ENCODE measurements at places on chromosomes 7 and 10.

DNA sequence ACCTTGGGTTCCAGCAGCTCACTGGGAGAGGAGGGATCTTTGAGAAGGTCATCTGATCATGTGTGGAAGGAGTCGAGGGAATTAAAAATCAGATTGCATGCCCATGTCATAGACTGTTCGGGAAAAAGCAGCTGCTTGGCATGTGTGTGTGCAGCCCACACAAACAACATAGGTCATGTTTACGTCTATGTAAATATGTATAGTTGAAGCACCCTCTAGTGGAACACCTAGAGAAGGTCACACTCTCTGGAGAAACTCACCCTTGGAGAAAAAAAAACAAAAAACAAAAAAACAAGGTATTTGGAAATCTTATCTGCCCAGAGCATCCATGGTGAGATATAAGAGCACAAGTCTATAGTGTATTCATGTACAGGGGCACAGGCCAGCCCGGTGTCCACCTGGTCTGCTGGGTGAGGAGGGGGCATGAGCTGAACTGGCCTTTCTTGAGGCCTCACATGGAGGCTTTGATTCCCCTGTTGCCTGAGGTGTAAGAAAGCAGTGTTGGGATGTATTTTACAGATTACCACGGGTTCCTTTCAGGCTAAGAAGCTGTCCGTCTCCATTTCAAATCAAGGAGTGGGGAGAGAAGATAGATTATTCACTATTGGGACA, 98.0 kb downstream of the NPY start:
- DNase-seq: peak; percentile 3

DNA sequence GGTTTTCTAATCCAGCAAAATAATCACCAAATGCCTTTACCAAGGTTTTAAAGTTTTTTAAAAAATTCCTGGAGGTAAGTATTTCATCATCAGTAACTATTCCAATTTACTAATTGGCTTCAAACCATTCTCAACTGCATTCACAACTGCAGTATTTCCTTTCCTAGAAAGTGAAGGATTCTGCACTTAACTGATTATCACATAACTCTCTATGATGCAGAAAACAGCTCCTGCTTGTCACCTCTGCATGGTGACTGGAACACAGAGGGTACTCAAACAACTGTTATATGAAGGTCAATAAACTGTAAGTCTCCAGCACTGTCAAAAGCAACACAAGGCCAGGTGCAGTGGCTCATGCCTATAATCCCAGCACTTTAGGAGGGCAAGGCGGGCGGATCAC, 42.6 kb downstream of the SRPK2 start:
- DNase-seq: no peak

GRCh38 chr7:104964626-104965236, 49.3 kb upstream of the KMT2E start:
- DNase-seq: no peak

GRCh38 chr10:123621916-123622315, 44.2 kb upstream of the GPR26 start:
- no peak for DNase-seq

- DNase-seq: no peak
Measured at GRCh38 chr7:91320366-91321078, 56.3 kb downstream of the FZD1 start.

DNA sequence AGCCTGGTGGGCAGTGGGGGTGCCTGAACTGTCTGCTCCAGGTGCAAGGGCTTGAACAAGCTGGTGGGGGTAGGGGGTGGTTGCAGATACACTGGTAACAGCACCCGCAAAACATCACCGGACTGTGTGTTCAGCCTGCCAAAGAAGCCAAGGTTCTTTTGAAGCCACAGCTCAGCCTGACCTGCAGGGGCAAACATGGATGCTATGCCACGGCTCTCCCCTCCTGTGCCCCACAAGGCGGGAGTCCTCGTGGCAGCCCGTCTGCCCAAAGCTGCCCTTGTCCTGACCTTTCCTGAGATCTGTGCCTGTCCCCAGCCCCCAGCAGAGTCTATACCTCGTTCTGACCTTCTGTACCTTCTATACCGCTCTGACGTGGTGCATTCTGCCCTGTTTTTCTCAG, 285.7 kb downstream of the GLRX3 start:
- no peak for DNase-seq

GRCh38 chr10:44462338-44462914, 77.5 kb upstream of the CXCL12 start:
- no peak for DNase-seq

DNA sequence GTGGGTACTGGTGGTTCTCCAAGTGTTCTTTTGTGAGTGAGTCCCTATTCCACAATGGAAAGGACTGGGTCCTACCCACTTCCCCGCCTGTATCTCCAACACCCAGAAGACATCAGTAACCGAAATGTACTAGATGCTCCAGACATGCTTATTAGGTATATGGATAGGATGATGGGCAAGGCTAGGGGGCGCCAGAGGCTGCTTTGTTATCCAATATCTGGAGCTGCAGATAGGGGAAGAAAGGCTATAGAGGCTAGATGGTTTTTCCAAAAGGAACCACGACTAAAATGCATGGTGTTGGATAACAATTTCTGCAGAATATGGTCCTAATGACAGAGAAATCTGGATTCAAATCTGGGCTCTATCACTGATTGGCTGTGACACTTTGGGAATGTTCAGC, 56.2 kb upstream of the TM9SF3 start:
- no peak for DNase-seq

- no peak for DNase-seq
Measured at GRCh38 chr10:88657901-88658300, 6.3 kb upstream of the LIPF start.

DNA sequence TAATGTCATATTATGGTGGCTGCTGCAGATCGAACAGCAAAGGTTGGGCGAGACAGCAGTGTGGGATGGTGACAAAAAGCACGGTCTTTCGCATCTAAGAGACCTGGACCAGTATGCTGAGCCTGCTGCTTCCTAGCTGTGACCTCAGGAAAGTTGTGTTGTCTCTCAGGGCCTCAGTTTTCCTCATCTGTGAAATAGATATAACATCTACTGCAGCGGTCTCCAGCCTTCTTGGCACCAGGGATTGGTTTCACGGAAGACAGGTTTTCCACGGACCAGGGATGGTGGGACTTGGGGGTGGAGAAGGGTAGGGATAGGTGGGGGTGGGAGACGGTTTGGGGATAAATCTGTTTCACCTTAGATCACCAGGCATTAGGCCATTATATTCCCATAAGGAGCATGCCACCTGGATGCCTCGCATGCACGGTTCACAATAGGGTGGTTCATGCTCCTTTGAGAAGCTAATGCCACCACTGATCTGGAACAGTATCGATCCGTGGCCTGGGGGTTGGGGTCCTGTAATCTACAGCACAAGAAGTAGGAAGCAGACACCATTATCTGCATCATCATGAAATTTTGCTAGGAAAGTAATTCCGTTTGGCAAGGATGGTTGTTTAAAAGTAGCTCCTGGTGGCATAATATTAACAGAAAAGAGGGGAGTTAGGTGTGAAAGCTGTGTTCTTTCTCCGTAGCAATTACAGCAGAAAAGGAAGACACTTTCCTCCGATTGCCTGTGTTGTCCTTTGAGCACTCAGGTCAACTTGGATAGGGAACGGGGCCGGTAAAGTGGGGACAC, 10.8 kb downstream of the KLF6 start:
- peak; percentile 77 for DNase-seq

- no peak for DNase-seq
Measured at GRCh38 chr10:102863660-102864059, 5.6 kb upstream of the AS3MT start.

GRCh38 chr10:132690821-132691610, 94.9 kb downstream of the NKX6-2 start:
- DNase-seq: no peak

- DNase-seq: no peak
Measured at GRCh38 chr7:147803151-147803550, 787.4 kb upstream of the C7orf33 start.

Data from fibroblast of gingiva (primary cell).